Activated naive CD4-positive, alpha-beta T cell treated with anti-CD3 and anti-CD28 coated beads for 36 hours (primary cell): ENCODE measurements at places on chromosomes 11 and 22. TPM values are rescaled to one million over a fixed set of nuclear protein-coding genes. Genes with fewer than 3 reads are reported as not detected.

GRCh38 chr11:113446112-113446511, 29.1 kb downstream of the DRD2 start:
- H3K27me3 ChIP-seq: peaks cover 9% of the 10 kb centered on the region
- no peaks in the 10 kb centered on the region for H3K36me3 ChIP-seq
- no peak overlapping the region for H3K27ac ChIP-seq
- no peaks in the 10 kb centered on the region for H3K4me1 ChIP-seq
- DNase-seq: no peak

DNA sequence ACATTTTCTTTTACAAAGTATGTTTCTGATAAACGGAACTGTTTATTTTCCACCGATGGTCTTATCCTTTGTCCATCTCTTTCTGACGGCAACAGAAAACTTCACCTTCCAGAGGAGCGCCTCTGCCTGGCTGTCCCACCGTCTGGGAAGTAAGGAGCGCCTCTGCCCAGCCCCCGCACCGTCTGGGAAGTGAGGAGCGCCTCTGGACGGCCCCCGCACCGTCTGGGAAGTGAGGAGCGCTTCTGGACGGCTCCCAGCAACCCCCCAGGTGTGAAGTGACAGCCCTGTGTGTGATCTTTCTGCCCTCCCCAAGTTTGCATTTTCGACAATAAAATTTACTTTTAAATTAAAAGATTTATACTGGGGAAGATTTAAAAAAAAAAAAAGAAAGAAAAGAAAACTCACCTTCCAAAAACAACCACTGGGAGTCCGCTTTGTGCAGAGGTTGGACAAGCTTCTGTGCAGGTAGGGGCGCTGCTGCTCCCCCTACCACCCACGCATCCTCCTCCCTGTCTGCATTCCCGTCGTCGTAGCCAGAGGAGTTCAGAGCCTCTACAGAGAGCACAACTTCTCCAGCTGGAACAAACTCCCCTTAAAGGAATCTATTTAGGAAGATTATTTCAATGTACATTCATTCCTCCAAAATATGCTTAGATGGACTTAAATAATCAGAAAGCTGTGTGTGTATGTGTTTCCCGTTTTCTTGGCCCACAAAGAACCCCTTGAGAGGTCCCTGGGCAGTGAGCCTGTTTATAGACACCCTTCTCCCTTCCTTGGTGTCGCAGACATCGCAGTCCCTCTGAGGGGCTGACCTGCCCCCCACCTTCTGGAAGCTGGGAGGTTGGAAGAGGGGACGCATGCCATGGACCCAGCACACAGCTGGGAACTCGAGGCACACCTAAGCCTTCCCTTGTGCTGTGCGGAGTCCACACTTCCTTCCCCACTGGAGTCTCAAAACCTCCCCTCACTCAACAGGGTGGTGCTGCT, 849 bp upstream of the APOBEC3B start:
- H3K27me3 ChIP-seq: no peaks in the 10 kb centered on the region
- peaks cover 46% of the 10 kb centered on the region for H3K4me1 ChIP-seq

GRCh38 chr11:86186386-86186785, 58.2 kb upstream of the EED start:
- no peaks in the 10 kb centered on the region for H3K36me3 ChIP-seq
- no peak for DNase-seq
- H3K27me3 ChIP-seq: no peaks in the 10 kb centered on the region
- no peak overlapping the region for H3K4me3 ChIP-seq

GRCh38 chr11:123833095-123833494, 26.9 kb upstream of the OR6M1 start:
- no peaks in the 10 kb centered on the region for H3K36me3 ChIP-seq
- H3K4me1 ChIP-seq: no peaks in the 10 kb centered on the region

GRCh38 chr22:45842291-45842991, 134.5 kb downstream of the WNT7B start:
- DNase-seq: no peak
- H3K4me1 ChIP-seq: no peaks in the 10 kb centered on the region
- H3K4me3 ChIP-seq: no peak overlapping the region
- no peaks in the 10 kb centered on the region for H3K27me3 ChIP-seq
- H3K36me3 ChIP-seq: peaks cover 30% of the 10 kb centered on the region
- H3K27ac ChIP-seq: no peak overlapping the region

DNA sequence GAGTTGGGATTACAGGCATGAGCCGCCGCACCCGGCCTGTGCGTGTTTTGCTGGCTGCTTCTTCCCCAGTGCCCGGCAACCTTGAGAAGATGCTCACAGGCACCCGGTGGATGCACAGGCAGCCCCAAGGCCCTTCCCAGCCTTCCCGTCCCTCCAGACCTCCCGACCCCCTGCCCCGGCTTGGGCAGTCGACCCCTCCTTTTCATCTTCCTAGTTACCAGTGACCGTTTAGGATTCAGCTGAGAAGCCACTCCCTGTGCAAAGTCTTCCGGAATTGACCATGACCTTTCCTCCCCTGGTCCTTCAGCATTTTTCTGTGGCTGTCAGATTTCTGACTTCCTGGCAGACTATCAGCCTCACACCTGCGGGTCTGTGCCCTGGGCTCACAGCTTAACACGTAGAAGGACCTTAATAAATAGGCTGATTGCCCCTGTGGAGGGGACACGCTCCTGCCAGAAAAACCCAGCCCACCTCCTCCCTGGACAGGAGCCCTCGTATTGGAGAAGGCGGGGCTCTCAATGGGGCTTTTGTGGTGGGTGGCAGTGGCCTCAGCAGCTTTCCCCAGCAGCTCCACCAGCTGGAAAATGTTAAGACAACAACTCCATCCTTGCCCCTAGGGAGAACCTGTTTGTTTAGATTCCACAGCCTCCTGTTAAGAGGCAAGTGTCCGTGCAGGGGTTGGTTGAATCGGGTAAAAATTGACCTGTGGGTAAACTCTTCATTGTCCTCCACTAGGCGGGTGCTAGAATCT, 10.4 kb upstream of the ANO1 start:
- H3K4me1 ChIP-seq: no peaks in the 10 kb centered on the region
- no peaks in the 10 kb centered on the region for H3K36me3 ChIP-seq
- H3K27me3 ChIP-seq: peaks cover 36% of the 10 kb centered on the region
- no peak for DNase-seq
- H3K4me3 ChIP-seq: no peak overlapping the region
- no peak overlapping the region for H3K27ac ChIP-seq

KLHL35 gene
- total RNA-seq: 0.17 TPM

TIMM10B gene
- total RNA-seq: 41.7 TPM

- H3K36me3 ChIP-seq: no peaks in the 10 kb centered on the region
- H3K27me3 ChIP-seq: no peaks in the 10 kb centered on the region
- peak overlapping the region; percentile 93 for H3K27ac ChIP-seq
- DNase-seq: peak; percentile 70
- no peak overlapping the region for H3K4me3 ChIP-seq
Measured at GRCh38 chr11:35029979-35030682, 108.8 kb upstream of the CD44 start.

MYBPC3 gene
- total RNA-seq: not detected

DNA sequence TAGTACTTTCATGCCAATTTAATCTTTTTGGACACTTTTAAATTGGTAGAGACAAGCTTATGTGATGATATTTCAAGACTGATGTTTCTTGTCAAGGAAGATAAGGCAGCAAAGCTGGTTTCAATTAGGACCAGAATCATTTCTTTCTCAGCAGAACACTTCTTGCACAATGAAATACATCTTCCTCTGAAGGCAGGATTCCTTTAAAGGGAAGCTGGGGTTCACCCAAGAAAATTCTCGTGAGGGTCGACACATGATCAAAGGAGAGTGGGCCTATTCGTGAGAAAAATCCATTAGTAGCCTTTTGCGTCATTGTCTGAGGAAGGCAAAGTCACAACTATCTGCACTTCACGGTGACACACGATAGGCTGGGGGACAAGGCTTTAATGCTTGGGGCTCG, 17.6 kb downstream of the TTC12 start:
- no peak overlapping the region for H3K27ac ChIP-seq
- no peaks in the 10 kb centered on the region for H3K4me1 ChIP-seq
- H3K4me3 ChIP-seq: no peak overlapping the region
- no peaks in the 10 kb centered on the region for H3K27me3 ChIP-seq
- H3K36me3 ChIP-seq: peaks cover 26% of the 10 kb centered on the region

MCM5 gene
- 293 TPM for total RNA-seq

LARGE1 gene
- total RNA-seq: 1.1 TPM

GRCh38 chr22:31676700-31677099, 14.7 kb upstream of the PISD start:
- peaks cover 10% of the 10 kb centered on the region for H3K4me1 ChIP-seq
- peak overlapping the region; percentile 82 for H3K27ac ChIP-seq
- no peaks in the 10 kb centered on the region for H3K27me3 ChIP-seq
- DNase-seq: peak; percentile 95
- no peaks in the 10 kb centered on the region for H3K36me3 ChIP-seq
- peak overlapping the region; percentile 85 for H3K4me3 ChIP-seq

DNA sequence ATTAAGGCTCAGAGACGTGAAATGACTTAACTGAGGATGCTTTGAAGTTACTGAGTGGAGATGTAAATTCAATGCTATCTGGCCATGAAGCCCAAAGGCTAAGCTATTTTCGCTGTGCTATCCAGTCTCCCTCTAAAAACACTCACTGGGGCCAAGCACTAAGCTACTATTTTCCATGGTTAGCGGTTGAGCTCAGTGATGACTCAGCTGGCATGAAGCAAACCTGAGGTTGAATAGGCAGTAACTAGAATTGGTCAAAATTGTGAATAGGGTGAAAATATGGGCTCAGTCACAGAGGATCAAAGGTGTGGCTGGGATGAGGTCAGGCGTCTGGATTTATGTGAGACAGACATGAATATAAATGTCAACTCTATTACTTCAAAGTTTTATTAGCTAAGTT, 564.2 kb upstream of the KIRREL3 start:
- no peaks in the 10 kb centered on the region for H3K36me3 ChIP-seq
- DNase-seq: no peak
- no peaks in the 10 kb centered on the region for H3K27me3 ChIP-seq

DNA sequence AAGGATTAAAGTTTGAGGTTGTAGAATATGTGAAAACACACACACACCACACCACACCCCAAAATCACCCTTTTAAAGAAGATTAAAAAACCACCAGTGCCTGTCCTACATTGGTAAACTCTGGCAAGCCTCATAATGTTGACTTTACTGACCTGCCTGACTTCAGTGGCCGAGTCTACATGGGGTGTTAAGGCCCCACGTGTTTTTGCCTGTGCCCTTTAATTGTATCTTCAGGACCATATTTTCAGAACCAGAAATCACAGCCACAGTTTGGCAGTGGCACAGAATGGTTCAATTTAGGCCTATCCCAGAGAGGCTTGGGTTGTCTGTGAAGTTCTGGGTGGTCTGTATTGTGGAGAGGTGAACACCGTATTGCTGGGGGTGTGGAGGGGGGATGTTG, 33.4 kb downstream of the ZBTB16 start:
- DNase-seq: no peak
- no peaks in the 10 kb centered on the region for H3K36me3 ChIP-seq
- no peak overlapping the region for H3K4me3 ChIP-seq

DMC1 gene
- 16.3 TPM for total RNA-seq

SLC25A1 gene
- total RNA-seq: 58.4 TPM

- H3K27me3 ChIP-seq: no peaks in the 10 kb centered on the region
- H3K36me3 ChIP-seq: peaks cover 6% of the 10 kb centered on the region
- H3K4me1 ChIP-seq: peaks cover 16% of the 10 kb centered on the region
- H3K4me3 ChIP-seq: no peak overlapping the region
Measured at GRCh38 chr11:48169717-48170116, 46.9 kb upstream of the OR4B1 start.

DNA sequence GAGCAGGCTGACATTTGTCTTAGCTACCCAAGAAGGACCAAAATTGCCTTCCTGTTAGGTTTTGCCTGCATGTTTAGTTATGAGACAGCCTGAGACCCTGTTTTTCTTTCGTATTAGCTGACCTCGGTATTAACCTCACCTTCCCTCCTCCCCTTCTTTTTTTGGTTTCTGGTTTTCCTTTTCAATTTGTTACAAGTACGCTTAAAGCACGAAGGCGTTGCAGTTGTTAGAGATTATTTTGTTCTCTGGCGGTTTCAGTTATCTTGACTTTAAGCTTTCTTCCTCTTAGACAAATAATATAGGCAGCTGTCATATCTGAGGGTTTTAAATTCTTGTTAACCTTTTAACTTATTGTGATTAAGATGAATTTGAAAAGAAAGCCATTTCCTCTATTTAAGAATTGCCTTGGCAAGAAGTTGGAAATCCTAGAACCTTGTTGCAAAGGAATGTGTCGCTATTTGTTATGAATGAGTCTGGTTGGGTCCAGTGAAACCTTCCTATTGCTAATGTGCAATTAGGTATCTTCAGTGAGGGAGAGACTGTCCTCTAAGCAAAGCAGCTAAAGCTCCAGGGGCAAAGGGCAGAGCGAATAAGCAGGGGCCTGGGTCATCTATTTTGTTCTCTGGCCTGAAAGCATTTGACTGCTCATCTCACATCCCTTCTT, 45.7 kb downstream of the PACS1 start:
- no peak for DNase-seq
- H3K27me3 ChIP-seq: no peaks in the 10 kb centered on the region
- H3K36me3 ChIP-seq: no peaks in the 10 kb centered on the region

- no peak for DNase-seq
- H3K4me1 ChIP-seq: no peaks in the 10 kb centered on the region
- H3K4me3 ChIP-seq: no peak overlapping the region
- no peak overlapping the region for H3K27ac ChIP-seq
Measured at GRCh38 chr11:123030517-123030916, 31.4 kb downstream of the HSPA8 start.

AASDHPPT gene
- total RNA-seq: 36.2 TPM

DNA sequence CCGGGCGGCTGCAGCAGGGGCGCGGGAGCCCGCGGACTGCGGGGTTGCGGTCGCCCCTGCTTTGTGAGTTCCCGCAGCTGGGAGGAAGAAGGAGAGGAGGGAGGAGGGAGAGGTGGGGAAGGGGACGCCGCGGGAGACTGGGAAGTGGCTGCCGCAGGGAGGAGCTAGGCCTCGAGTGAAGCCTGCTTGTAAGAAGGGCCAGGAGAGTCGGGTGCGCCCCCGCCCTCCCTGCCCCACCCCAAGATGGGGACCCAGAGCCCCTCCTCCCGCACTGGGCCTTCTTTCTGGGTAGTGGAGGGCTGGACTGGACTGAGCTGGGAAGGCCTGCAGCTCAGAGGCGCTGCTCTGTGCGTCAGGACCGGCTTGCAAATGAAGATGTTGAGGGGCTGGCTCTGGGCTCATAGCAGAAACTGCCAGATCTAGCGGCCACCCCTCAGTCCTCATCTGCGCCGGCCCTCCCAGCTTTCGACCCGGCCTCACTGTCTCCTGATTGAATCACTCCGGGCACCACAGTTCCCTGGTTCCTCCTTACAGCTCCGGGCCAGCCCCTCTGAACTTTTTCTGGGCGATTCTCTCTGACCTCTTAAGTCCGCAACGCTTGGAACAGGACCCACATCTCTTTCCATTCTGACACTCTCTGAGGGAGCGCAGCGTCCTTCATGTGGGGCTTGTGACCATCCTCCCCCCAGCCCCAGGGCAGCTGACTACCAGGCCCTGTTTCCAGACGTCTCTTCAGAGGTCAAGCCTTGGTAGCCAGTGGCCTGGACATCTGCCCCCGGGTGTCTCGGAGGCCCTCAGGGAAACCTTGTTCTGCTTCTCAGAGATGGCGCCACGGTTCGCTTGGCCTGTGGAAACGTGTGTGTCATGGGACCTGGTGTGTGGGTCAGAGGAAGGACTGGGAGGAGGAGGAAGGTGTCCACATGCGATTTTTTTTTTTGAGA, 21.9 kb downstream of the SERPINH1 start:
- H3K36me3 ChIP-seq: no peaks in the 10 kb centered on the region
- no peak overlapping the region for H3K27ac ChIP-seq
- DNase-seq: peak; percentile 32
- H3K4me1 ChIP-seq: peaks cover 13% of the 10 kb centered on the region
- H3K4me3 ChIP-seq: peak overlapping the region; percentile 65

- H3K36me3 ChIP-seq: no peaks in the 10 kb centered on the region
- peak overlapping the region; percentile 86 for H3K27ac ChIP-seq
- H3K4me3 ChIP-seq: peak overlapping the region; percentile 91
- peak; percentile 25 for DNase-seq
Measured at GRCh38 chr11:63680834-63681320, 423 bp upstream of the RTN3 start.

GRCh38 chr11:3617990-3618389, 23.8 kb downstream of the ART5 start:
- no peak overlapping the region for H3K27ac ChIP-seq
- H3K4me1 ChIP-seq: peaks cover 14% of the 10 kb centered on the region
- H3K36me3 ChIP-seq: no peaks in the 10 kb centered on the region
- DNase-seq: no peak
- H3K27me3 ChIP-seq: no peaks in the 10 kb centered on the region
